Neural crest cell (in vitro differentiated cells): ENCODE measurements at places on chromosomes 11 and 22. TPM values are rescaled to one million over a fixed set of nuclear protein-coding genes. Genes with fewer than 3 reads are reported as not detected.

The HOATZ gene
- not detected in 2 replicates for total RNA-seq

The VSIG10L2 gene
- not detected in 2 replicates for total RNA-seq

The OR5AN1 gene
- total RNA-seq, result not detected in 2 replicates

The COX8A gene
- 349 and 389 TPM in 2 replicates for total RNA-seq

The GRAMD4 gene
- total RNA-seq, result 32.3 and 34.1 TPM in 2 replicates

The OR6T1 gene
- not detected in 2 replicates for total RNA-seq

The LMF2 gene
- 76.6 and 82.9 TPM in 2 replicates for total RNA-seq

The CAPN5 gene
- 25.8 and 26.2 TPM in 2 replicates for total RNA-seq

The GNAZ gene
- total RNA-seq, result 25.2 and 25.5 TPM in 2 replicates

The MOGAT2 gene
- not detected in 2 replicates for total RNA-seq

The RGL4 gene
- total RNA-seq, result not detected in 2 replicates

The MPPED2 gene
- total RNA-seq, result 3.1 and 3.2 TPM in 2 replicates

The RBMXL2 gene
- total RNA-seq, result 0.20 and 0.21 TPM in 2 replicates

The MYOD1 gene
- total RNA-seq, result not detected in 2 replicates

The DBX1 gene
- total RNA-seq, result 26.3 and 29.6 TPM in 2 replicates

The NCF4 gene
- not detected in 2 replicates for total RNA-seq

The KCNE3 gene
- total RNA-seq, result 2.2 and 2.6 TPM in 2 replicates

The CRYBB2 gene
- total RNA-seq, result not detected in 2 replicates

The OSM gene
- total RNA-seq, result not detected in 2 replicates

The TTC28 gene
- total RNA-seq, result 60.8 and 65.4 TPM in 2 replicates

The QSER1 gene
- total RNA-seq, result 59.4 and 65.7 TPM in 2 replicates

The ZC3H12C gene
- 14.4 TPM in 2 replicates for total RNA-seq

The CD44 gene
- 0.65 and 1.4 TPM in 2 replicates for total RNA-seq

The OR5B21 gene
- total RNA-seq, result not detected in 2 replicates

The ZNF280A gene
- not detected in 2 replicates for total RNA-seq

The UPK3A gene
- not detected in 2 replicates for total RNA-seq

The SAA1 gene
- not detected in 2 replicates for total RNA-seq

The NCR3LG1 gene
- total RNA-seq, result 18.8 and 20.9 TPM in 2 replicates

The C22orf31 gene
- total RNA-seq, result not detected in 2 replicates

The UVRAG gene
- total RNA-seq, result 24.1 and 29.0 TPM in 2 replicates

The OR5P2 gene
- total RNA-seq, result not detected in 2 replicates

The OR51B5 gene
- 0.21 TPM in 1 of 2 replicates, not detected in the other for total RNA-seq

The PNPLA3 gene
- total RNA-seq, result 28.3 and 31.2 TPM in 2 replicates

The CABP4 gene
- not detected in 2 replicates for total RNA-seq

The SCGB1A1 gene
- not detected in 2 replicates for total RNA-seq

The ZNF280B gene
- 7.3 and 8.6 TPM in 2 replicates for total RNA-seq

The PPME1 gene
- 46.0 and 53.4 TPM in 2 replicates for total RNA-seq

The CREB3L1 gene
- 0.71 and 0.75 TPM in 2 replicates for total RNA-seq

The BIRC3 gene
- total RNA-seq, result 0.16 and 0.33 TPM in 2 replicates

The SLC22A12 gene
- not detected in 2 replicates for total RNA-seq

The PANX2 gene
- total RNA-seq, result 2.5 and 3.0 TPM in 2 replicates

The C22orf23 gene
- 0.79 and 1.5 TPM in 2 replicates for total RNA-seq

The MFNG gene
- total RNA-seq, result 3.2 and 4.7 TPM in 2 replicates

The C1QTNF4 gene
- 18.9 and 21.4 TPM in 2 replicates for total RNA-seq

The C11orf16 gene
- total RNA-seq, result not detected in 2 replicates

The SBF2 gene
- 30.2 and 34.5 TPM in 2 replicates for total RNA-seq

The PGA5 gene
- not detected in 2 replicates for total RNA-seq

The CNGA4 gene
- total RNA-seq, result 0.16 TPM in 1 of 2 replicates, not detected in the other

The KCNQ1OT1 gene
- total RNA-seq, result 2.3 TPM in 2 replicates

The CD3G gene
- total RNA-seq, result not detected in 2 replicates
